ENCODE measurements at places on chromosomes 11 and 22.

GRCh38 chr11:130650456-130651030 is 202.1 kb downstream of the ADAMTS15 start:
- DNase-seq = peak; percentile 52

GRCh38 chr11:64500176-64501013 is 90.6 kb upstream of the SLC22A12 start:
- no peak for DNase-seq

DNA sequence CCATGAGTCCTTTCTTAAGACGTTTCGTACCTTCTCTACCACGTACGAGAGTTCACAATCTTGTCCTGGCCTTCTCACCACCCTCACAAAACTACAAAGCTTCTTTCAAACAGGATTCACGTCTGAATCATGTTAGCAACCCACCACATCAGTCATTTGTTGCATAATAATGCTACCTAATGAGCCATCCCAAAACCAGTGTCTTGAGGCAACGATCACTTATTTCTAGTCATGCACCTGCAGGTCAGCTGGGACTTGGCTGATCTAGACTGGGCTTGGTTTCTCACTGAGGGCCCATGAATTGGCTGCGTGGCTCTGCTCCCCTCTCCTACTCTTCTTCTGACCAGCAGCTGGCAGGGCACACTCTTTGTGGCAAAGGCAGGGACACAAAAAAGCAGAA is 28.3 kb downstream of the LARGE1 start:
- no peak for DNase-seq

DNA sequence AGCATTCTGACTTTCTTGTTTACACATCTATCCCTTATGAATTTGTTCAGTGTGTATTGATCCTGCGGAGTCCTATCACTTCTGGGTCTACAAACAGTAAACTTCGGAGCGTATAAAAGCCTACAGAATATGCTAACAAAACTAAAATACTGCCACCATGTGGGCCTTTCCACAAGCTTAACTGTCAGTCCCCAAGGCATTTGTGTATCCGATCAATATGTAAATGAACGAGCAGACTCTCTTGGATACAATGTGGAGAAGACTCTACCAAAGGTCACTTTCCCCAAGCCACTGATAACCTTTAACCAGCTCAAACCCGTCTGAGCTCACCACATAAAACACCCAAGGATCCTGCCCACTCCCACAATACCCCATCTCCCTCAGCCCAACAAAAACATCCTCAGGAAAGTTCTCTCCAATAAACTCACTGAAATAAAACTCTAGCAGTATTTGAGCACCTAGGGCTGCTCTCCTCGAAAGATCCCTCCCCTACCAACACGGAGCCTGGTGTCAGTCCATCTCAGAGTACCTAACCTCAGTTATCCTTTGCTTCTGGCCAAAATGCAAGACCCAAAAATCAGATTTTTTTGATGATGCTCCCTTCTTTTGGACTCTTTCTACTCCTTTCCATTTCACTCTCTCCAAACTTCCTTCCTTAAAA is 17.8 kb downstream of the ADA2 start:
- no peak for DNase-seq

DNA sequence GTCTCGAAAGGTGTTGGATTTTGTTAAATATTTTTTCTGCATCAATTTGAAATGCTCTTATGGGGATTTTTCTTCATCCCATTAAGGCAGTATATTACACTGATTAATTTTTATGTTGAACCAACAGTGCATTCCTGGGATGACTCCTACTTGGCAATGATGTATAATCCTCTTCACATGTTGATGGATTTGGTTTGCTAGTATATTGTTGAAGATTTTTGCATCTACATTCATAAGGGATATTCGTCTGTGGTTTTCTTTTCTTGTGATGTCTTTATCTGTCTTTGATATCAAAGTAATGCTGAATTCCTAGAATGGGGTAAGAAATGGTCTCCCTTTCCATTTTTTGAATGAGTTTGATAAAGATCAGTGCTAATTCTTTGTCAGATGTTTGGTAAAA is 18.7 kb upstream of the SLC35C1 start:
- no peak for DNase-seq

Measured in EH (cell line).